ENCODE measurements at places on chromosomes 12 and 14.
A peak's percentile ranks its signal among the peaks of the same experiment; 100 is the strongest.

DNA sequence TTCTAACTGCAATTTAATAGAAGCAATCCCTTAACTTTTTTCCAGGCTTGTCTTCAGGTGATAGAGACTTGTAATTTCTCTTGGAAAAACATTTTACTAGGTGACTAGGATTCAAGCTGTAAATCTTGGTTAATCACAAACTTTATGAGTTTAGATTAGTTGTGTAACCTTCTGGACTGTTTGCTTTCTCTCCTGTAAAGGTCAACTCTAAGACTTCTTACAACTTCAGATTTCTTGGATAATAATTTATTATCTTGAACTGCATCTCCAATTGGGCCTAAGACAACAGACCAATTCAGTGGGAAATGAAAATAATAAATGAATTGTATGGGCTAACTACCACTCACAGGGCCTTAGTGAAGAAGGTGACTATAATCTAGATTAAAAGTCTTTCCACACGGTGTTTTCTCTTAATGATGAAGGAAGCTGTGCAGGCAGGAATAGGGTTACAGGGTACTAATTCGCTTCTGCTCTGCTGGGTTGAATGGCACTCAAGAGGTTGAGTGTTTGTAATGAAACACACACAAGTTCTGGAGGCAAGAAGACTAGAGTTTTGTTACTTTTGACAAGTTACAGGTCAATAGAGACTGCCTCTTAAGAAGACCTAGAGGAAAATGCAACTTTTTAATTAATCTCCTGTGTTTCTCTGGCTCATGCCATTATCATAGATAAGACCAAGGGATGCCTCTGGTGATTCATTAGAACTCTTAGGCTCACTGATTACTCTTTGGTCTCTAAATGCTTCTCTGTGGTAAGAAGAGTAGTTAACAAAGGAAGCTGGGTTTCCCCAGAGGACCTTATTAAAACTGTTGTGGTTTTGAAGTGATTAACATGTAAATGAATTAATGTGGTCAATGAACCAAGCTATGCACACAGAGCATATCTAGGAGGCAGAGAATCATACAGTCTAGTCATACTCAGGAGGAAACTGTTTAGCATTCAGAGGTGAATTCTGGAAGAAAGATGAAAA lies 30.0 kb upstream of the OR4E1 start:
- no peak for DNase-seq

DNA sequence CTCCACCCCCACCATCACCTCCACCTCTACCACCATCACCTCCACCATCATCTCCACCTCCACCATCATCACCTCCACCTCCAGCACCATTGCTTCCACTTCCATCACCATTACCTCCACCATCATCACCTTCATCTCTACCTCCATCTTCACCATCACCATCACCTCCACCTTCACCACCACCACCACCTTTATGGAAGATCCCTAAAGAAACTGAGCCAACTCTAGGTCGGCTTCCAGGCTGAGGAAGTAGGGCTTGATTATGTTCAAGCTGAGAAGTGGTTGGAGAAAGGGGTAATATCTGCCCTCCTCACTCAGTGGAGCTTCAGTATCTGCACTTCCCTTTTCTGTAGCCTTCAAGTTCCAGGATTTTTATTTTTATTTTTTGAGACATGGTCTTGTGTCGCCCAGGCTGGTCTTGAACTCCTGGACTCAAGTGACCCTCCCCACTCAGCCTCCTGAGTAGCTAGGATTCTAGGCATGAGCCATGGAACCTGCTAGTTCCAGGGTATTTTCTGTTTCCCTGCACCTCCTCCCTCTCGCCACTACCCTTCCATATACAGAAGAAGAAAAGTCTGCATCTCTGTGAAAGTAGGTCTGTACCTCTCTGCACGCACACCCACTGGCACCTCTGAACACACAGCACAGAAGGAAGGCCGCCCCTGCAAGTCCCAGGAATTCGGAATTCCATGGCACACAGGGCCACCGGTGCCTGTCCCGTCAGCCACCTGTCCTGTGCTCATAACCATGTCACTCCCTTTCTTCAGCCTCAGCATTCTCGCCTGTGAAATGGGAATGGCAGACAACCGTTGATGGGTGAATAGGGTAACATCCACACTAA lies 5.9 kb downstream of the ZBTB42 start:
- no peak for DNase-seq

DNA sequence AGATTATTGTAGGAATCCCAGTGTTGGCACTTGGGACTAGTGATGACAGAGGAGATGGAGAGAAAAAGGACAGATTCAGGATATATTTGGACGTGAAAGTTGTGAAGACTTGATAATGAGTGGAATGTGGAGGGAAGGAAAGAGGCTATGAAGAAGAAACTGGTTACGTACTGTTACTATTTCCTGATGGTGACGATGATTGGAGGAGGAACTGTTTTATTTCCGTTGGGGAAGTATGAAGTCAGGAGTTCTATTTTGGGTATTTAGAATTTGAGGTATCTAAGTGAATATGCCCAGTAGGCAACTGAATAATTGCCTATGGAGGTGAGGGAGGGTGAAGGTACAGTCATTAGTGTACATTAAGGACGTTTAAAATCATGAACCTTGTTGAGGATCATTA lies 207.2 kb downstream of the TMTC2 start:
- no peak for DNase-seq

- DNase-seq = no peak
Measured at GRCh38 chr12:76340680-76341435, 7.4 kb downstream of the BBS10 start.

GRCh38 chr12:27237790-27238771 lies 6.0 kb upstream of the STK38L start:
- peak; percentile 24 for DNase-seq

- peak; percentile 1 for DNase-seq
Measured at GRCh38 chr12:16266085-16266484, 11.4 kb downstream of the SLC15A5 start.

DNA sequence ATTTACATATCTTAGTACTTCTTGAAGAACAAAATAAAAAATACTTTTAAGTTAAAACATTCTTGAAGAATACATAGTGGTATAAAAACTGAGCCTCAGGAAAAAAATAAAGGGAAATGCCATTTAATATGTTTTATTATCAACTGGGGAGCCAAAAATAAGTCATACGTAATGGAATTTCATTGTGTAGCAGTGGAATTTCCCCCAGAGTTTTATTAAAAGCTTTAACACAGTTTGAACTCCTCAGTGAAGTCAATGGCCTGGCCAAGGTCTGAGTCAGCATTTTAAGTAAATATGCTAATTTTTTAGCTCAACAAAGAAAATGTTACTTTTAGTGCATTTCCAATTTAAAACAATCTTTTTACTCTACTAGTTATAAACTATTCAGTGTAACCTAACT lies 350.1 kb upstream of the ATP2B1 start:
- peak; percentile 69 for DNase-seq

- no peak for DNase-seq
Measured at GRCh38 chr14:53231171-53231570, 78.0 kb upstream of the DDHD1 start.

DNA sequence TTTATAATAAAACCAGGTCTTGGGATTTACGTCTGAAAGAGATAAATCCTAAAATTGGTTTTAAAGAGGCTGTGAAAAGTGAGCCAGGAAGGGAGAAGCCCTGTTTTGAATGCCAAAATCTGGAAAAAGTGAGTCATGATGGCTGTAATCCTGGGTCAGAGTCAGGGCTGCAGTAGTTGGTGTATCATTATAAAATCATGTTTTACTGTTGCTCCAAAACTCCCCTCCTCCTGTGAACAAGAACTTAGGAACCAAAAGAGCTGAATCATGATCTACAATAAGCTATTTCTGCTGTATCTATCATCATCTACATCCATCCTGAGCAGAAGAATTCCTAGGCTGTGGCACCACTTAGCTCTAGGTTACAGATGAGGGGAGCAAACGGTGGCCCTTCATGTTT lies 79.3 kb downstream of the LMO3 start:
- DNase-seq = no peak

DNA sequence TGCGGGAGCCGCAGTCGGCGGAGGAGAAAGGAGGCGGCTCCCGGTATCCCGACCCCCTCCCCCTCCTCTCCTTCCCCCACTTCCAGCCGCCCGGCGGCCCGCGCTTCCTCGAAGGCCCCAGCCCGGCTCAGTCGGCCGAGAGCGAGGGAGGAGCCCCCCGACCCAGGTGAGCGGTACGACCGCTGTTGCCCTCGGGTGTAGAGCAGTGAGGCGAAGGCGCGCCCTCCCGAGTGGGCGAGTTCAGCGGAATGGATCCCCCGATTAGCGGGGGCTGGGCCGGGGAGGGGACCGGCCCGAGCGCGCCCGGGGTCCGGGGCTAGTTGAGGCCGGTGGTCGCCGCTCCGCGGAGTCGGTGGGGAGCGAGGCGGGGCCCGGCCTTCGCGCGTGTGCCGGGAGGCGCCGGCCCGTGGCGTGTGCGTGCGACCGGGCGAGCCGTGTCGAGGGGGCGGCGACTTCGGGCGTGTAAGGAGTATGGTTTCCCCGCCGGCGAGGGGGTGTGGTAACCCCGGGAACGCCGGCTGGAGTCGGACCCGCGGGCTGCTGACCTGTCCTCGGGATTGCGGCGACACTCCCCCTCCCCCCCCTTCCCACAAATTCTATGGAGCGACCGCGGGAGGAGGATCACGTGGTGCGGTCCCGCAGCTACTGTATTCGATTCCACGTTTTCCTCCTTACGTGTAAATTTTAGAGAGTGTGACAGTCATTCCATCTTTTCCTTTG lies 501 bp downstream of the RIMKLB start:
- DNase-seq = peak; percentile 87

- peak; percentile 40 for DNase-seq
Measured at GRCh38 chr12:24821691-24822090, 127.2 kb downstream of the BCAT1 start.

DNA sequence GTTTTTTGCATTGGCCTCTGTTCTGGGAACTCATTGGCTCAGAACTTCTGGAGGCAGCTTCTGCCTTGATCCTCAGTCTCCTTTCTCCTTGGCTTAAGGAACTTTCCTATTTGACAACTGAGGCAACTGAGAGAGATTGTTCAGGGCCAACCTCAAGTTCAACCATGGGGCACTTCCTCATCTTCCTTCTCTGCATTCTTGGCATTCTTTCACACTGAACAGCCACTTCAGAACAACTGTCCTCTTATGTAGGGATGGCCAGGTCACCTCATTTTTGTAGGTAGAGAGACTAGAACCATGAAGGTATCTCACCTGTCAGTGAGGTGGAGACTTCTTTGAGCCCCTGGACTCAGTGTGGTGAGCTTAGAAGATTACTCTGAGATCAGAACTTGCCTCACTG lies 63.0 kb upstream of the NRXN3 start:
- DNase-seq = no peak

DNA sequence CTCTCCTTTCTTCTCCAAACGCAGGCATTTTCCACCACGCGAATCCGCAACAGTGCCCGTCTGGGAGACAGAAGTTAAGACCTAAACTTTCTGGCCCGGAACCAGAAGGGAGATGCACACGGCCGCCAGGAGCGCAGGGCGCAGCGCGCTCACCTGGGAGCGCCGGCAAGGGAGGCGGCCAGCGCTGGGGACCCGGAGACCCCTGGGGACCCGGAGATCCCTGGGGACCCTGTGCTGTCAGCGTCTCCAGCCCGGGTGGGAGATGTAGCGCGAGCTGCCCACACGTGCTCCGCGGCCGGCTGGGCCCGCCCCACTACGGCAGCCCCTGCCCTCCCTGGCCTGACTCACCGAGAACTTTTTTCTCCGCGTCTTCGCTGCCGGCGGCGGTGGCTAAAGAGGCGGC lies 620 bp downstream of the YBX3 start:
- DNase-seq = peak; percentile 78

- no peak for DNase-seq
Measured at GRCh38 chr14:101473795-101474562, 87.3 kb upstream of the DIO3 start.

DNA sequence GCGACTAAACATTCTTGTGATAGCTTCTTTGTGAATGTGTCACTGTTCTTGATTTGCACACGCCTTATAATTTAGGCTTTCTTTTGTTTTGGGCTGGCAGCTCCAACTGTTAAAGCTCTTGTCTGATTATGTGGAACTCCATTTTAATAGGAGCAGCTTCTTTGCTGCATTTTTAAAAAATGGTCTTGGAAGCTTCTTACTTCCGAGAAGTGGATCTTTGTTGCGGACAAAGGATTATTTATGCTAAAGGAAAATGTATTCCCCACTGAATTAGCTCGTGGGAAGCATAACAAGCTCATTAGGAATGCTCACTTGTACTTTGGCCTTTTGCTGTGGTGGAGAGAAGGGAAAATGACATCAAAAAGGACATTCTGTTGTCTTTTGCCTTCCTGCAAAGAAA lies 20.0 kb downstream of the GAS2L3 start:
- peak; percentile 38 for DNase-seq

DNA sequence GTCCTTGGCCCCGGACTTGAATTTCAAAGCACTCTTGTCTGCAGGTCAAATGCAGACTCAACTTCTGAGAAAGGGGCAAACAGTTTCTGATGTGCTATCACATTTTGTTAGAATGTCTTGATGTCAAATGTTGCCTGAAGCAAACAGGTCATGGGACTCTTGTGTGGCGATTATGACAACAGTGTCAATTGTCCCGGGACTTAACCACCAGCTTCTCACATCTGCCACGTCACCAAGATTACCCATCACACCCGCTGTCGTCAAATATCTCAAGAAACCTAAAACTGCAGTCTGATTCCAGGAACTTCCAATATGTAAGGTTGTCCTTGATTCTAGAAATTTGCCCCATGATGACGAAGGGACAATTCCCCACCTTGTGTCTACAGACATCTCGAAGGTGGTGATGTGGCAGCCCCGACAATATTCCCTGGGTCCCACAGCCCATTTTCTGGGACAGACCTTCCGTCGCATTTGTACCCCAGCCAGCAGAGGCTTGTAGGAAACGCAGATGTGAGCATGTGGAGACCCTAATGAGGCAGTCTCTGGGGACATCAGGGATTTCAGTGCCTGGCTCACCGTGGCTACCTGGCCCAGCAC lies 21.3 kb downstream of the LRTM2 start:
- no peak for DNase-seq

GRCh38 chr14:59020382-59020781 lies 168.1 kb upstream of the DAAM1 start:
- DNase-seq = peak; percentile 50

GRCh38 chr12:94047781-94048567 lies 100.4 kb upstream of the PLXNC1 start:
- DNase-seq = no peak

DNA sequence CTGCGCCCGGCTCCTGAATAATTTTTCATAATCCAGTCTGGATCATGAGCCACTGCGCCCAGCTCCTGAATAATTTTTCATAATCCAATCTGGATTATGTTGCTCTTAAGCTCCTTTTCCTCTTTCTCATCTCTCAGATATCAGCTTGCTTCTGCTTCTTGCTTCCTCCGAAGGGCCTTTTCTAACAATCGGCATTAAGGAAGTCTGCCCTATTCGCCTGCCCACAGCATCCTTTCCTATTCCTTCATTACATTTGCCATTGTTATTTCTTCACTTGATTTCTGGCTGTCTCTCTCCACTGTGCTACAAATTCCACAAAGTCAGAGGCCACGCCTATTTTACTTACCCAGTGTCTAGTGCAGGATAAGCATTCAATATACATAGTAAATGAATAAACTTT lies 83.5 kb downstream of the TTC7B start:
- DNase-seq = no peak

- no peak for DNase-seq
Measured at GRCh38 chr12:52531566-52532300, 11.5 kb upstream of the KRT5 start.

- DNase-seq = no peak
Measured at GRCh38 chr12:15545334-15545733, 223.0 kb downstream of the PTPRO start.

- peak; percentile 20 for DNase-seq
Measured at GRCh38 chr12:122963941-122964265, 2.4 kb downstream of the ABCB9 start.
